Kidney (tissue), 22 donors: ENCODE measurements at places on chromosomes 3 and 15. TPM values are rescaled to one million over a fixed set of nuclear protein-coding genes. Genes with fewer than 3 reads are reported as not detected.

- no peaks in the 10 kb centered on the region for H3K4me1 ChIP-seq
- no peaks in the 10 kb centered on the region for H3K36me3 ChIP-seq
- no peak overlapping the region for H3K27ac ChIP-seq
Measured at GRCh38 chr3:94440767-94441493, 378.1 kb downstream of the NSUN3 start.

SLC30A4 gene
- 7.4 TPM for total RNA-seq

DNA sequence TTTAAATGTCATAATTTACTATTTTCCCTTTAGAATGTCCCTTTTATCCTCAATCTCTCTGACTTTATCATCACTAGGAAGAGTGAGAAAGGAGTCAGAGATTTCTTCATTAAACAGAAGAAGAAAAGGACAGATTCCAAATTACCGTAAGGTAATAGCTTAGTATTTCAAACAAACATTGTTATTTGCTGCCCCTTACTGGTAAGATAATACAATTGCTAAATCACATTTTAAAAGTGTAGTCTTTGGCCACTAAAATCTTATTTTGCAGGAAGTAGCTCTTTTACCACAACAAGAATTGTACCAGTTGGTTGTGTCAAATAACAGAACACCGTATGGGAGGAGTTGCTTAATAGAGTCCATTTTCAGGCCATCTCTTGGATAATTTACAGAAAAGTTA is 53.7 kb downstream of the CGGBP1 start:
- peak; percentile 27 for DNase-seq
- H3K4me1 ChIP-seq, result no peaks in the 10 kb centered on the region
- no peak overlapping the region for H3K27ac ChIP-seq
- H3K27me3 ChIP-seq, result no peaks in the 10 kb centered on the region
- no peak overlapping the region for H3K4me3 ChIP-seq
- H3K36me3 ChIP-seq, result no peaks in the 10 kb centered on the region

GPR160 gene
- 24.9 TPM for total RNA-seq

DNA sequence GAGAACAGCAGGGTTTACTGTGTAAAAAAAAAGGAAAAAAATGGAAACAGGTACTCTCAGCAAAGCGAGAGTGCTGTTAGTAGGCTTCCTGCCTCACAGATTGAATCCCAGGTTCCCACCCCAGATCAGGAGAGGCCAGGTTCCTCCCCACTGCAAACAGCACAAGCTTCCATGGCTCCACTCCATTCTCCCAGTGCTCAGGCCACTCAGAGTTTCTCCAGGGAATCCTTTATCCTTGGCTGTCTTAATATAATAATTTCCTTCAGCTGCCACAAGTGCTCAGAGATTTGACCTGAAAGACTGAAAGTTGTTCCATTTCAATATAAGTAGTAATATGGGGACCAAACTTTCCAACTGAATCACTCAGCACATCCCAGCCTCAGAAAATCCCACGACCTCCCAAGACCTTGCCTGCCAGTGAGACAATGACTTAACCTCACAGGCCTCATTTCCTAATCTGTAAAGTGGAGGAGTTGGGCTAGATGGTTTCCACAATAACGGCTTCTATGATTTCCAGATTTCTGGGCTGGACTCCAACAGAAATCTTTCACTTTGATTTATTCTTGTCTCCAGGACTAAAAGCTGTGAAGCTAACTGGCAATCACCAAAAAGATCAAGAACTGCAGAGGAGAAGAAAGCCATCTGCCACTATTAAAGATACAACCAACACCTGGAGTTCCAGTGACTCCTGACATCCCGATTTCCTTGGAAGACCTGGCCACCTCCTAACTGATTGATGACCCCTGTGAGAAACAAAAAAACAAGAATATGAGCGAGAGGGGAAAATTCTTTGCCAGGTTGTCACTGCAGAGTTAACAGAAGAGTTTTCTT is 289.5 kb downstream of the NEK10 start:
- no peaks in the 10 kb centered on the region for H3K36me3 ChIP-seq
- no peaks in the 10 kb centered on the region for H3K27me3 ChIP-seq
- H3K4me3 ChIP-seq, result no peak overlapping the region
- no peak overlapping the region for H3K27ac ChIP-seq
- H3K4me1 ChIP-seq, result no peaks in the 10 kb centered on the region

- H3K36me3 ChIP-seq, result no peaks in the 10 kb centered on the region
- H3K27me3 ChIP-seq, result peaks cover 8% of the 10 kb centered on the region
- H3K27ac ChIP-seq, result no peak within 1 kb of the TSS
- no peak within 1 kb of the TSS for H3K4me3 ChIP-seq
- H3K4me1 ChIP-seq, result no peaks in the 10 kb centered on the region
- peak; percentile 87 for DNase-seq
Measured at GRCh38 chr15:68431792-68432401, at the start of gene ITGA11. TSS of gene ITGA11 (minus strand) at chr15:68432163. CDS start at chr15:68432066, 97 bp downstream.

CFAP91 gene
- 14.1 TPM for total RNA-seq

ZNF620 gene
- 6.9 TPM for total RNA-seq

DNA sequence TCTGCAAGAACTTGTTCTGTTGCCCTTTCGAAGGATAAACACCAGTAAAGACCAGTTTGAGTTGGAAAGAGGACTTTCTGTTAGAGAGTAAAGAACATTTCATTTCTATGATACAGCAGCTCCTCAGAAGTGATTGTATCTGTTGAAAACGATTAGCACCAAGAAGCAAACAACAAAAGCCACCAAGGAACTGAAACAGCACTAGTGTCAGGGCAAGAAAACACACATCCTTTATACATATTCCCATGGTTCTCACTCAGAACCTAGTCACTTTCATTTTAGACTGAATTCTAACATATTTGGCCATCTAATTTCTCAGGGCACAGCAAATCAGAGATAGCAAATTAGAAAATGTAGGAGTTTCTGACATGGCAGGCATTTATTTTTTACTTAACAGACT is 116.1 kb downstream of the ATP1B3 start:
- peak overlapping the region; percentile 3 for H3K27ac ChIP-seq
- no peaks in the 10 kb centered on the region for H3K4me1 ChIP-seq
- no peak for DNase-seq

- no peak overlapping the region for H3K4me3 ChIP-seq
- no peaks in the 10 kb centered on the region for H3K27me3 ChIP-seq
- H3K36me3 ChIP-seq, result no peaks in the 10 kb centered on the region
- H3K27ac ChIP-seq, result no peak overlapping the region
Measured at GRCh38 chr3:194091141-194091540, 44.8 kb upstream of the HES1 start.

- H3K4me1 ChIP-seq, result no peaks in the 10 kb centered on the region
- no peak overlapping the region for H3K4me3 ChIP-seq
- no peaks in the 10 kb centered on the region for H3K27me3 ChIP-seq
Measured at GRCh38 chr3:188272481-188273372, 118.8 kb downstream of the LPP start.

GRCh38 chr3:160128056-160128455 is 97.2 kb upstream of the C3orf80 start:
- no peaks in the 10 kb centered on the region for H3K36me3 ChIP-seq
- no peak for DNase-seq
- no peaks in the 10 kb centered on the region for H3K4me1 ChIP-seq
- no peaks in the 10 kb centered on the region for H3K27me3 ChIP-seq

SEMA6D gene
- total RNA-seq, result 16.9 TPM

GRCh38 chr3:53361852-53362251 is 14.5 kb upstream of the DCP1A start:
- no peak overlapping the region for H3K4me3 ChIP-seq
- no peaks in the 10 kb centered on the region for H3K27me3 ChIP-seq
- H3K36me3 ChIP-seq, result no peaks in the 10 kb centered on the region
- no peak overlapping the region for H3K27ac ChIP-seq

DNA sequence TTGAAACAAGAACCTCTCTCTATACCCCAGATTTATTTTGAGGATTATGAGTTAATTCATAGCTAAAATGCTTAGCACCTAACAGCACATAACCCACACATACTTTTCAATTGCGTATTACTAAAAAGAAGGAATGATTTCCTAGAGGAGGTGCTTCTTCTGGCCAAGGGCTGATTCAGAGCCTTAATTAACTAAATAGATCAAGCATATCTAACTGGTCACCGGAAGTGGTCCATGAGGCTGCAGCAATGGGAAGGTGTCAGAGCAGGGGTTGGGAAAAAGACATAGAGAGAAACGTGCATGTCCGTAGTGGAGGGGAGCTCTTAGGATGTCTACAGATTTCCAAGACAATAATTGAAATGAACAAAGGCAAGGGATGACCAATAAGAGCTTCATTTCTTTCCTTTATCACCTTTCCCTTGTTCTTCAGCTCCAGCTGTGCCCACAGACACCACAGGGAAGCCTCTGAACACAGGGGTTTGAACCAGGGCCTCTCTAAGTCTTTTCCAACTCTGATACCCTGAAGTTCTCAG is 467 bp downstream of the HGD start:
- no peak for DNase-seq
- H3K27ac ChIP-seq, result peak overlapping the region; percentile 90
- peaks cover 3% of the 10 kb centered on the region for H3K4me1 ChIP-seq

ZBTB11 gene
- total RNA-seq, result 14.1 TPM

NFKBIZ gene
- total RNA-seq, result 196 TPM

DNA sequence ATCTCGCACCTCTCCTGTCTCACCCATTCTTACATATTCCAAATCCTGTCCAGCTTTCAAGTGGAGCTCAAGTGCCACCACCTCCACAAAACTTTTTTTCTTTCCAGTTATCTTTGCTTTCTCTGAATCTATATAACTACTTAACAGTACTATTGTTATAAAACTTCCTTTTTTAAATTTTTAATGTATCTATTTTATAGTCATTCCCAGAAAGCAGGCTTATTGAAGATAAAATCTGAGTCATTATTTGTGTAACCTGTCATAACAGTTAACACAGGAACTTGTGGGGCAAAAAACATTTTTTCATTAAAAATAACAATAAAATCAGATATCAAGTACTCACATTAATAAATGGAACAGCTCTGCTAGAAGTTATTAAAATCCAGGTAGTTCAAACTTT is 73.3 kb upstream of the ALCAM start:
- no peak overlapping the region for H3K27ac ChIP-seq
- H3K27me3 ChIP-seq, result no peaks in the 10 kb centered on the region
- no peak overlapping the region for H3K4me3 ChIP-seq
- H3K4me1 ChIP-seq, result no peaks in the 10 kb centered on the region

CPLX3 gene
- total RNA-seq, result not detected

DNA sequence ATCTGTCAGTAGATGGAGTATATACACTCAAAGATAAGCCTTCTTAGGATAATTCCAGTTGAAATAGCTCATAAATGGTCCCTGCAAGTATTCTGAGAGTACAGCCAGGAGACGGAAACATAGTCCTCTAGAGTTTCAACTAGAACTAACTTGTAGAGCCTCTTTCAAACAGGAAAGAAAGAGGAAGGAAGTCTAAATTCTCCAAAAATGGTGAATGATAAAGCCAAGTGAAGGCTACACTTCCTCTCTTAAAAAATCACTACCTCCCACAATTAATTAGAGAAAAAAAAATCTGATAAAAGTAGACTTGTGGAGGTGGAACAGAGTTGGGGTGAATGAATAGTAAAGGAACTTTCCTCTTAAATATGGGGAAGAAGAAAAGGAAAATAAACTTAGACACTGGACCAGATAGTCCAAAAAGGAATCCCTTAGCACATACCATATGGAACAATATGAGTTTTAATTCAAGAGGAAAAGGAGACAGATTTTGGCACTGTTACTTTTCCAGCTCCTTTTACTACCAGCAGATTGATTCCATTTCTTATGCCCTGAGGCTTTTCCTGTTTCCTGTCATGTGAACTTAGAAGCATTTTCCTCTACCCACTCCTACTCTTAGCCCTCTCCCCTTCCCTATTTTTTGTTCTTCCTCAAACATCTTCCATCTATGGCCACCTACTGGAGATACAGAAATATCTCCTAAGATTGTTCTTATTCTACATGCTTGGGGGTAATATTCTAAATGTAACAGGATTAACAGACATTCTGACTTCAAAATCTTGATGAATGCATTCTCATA is 207.6 kb downstream of the CHST2 start:
- DNase-seq, result no peak
- peaks cover 12% of the 10 kb centered on the region for H3K4me1 ChIP-seq
- no peaks in the 10 kb centered on the region for H3K36me3 ChIP-seq
- H3K4me3 ChIP-seq, result no peak overlapping the region
- no peaks in the 10 kb centered on the region for H3K27me3 ChIP-seq
- H3K27ac ChIP-seq, result no peak overlapping the region

- no peak for DNase-seq
- no peaks in the 10 kb centered on the region for H3K4me1 ChIP-seq
- no peaks in the 10 kb centered on the region for H3K36me3 ChIP-seq
- H3K27ac ChIP-seq, result no peak overlapping the region
Measured at GRCh38 chr15:47003568-47003967, 713.7 kb upstream of the SEMA6D start.

GRCh38 chr15:64701482-64702184 is 73.8 kb downstream of the RBPMS2 start:
- H3K27me3 ChIP-seq, result no peaks in the 10 kb centered on the region
- peak overlapping the region; percentile 71 for H3K4me3 ChIP-seq
- H3K4me1 ChIP-seq, result peaks cover 25% of the 10 kb centered on the region
- no peaks in the 10 kb centered on the region for H3K36me3 ChIP-seq

- H3K27me3 ChIP-seq, result no peaks in the 10 kb centered on the region
- H3K4me3 ChIP-seq, result no peak overlapping the region
- H3K4me1 ChIP-seq, result no peaks in the 10 kb centered on the region
- DNase-seq, result no peak
- no peaks in the 10 kb centered on the region for H3K36me3 ChIP-seq
- no peak overlapping the region for H3K27ac ChIP-seq
Measured at GRCh38 chr15:93146196-93146595, 57.2 kb upstream of the RGMA start.

DNA sequence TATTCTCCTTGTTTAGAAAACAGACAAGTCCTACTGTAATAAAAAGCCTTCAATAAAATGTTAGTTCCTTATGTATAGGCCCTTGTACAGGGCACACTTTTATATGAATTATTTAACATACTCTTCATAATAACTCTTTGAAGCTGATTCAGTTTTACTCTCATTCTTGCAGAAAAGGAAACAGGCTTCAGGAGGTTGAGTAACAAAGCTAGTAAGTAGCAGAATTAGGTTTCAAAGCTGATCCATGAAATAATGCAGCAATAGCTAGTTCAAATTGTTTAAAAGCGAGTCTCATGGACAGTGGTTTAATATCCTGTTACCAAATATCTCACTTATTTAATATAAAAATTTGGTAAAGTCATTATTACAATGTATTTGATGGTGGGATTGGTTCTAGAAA is 25.0 kb downstream of the TCF12 start:
- no peaks in the 10 kb centered on the region for H3K27me3 ChIP-seq
- H3K27ac ChIP-seq, result no peak overlapping the region
- peaks cover 16% of the 10 kb centered on the region for H3K4me1 ChIP-seq

GAP43 gene
- total RNA-seq, result 0.19 TPM

DNA sequence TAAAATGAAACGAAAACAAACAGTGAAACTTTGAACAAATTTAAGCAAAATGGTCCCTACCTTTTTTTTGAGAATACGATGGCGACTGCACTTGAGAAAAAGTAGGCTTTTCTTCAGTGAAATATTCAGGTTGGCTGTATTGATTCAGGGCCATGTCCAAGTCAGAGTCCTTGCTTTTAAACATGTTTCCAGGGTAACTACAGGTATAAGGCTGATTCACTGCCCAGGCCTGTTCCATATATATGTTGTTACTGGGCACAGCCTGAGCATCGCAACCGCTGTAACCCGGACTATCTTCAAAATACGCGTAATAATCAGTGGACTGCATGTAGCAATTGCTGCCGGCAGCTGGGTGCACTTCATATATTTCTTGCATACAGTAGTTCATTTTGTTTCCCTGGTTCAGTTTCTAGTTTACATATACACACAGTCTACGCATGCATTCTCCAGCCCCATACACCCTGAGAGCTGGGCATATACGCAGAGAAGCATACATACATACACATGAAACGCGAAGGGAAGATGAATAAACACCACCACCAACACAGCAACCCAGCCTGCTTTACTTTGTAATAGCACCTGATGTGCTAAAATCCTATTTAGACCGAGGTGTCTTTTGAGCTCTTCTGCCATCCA is 220.0 kb downstream of the NR1D2 start:
- H3K4me1 ChIP-seq, result no peaks in the 10 kb centered on the region
- H3K4me3 ChIP-seq, result no peak overlapping the region
- no peak for DNase-seq
- no peaks in the 10 kb centered on the region for H3K27me3 ChIP-seq

CADM2 gene
- total RNA-seq, result 0.25 TPM
